ENCODE measurements at places on chromosomes 12 and 14. TPM values are rescaled to one million over a fixed set of nuclear protein-coding genes. Genes with fewer than 3 reads are reported as not detected.

The SLC25A21 gene
- 1.9 TPM for total RNA-seq

The SLCO1B1 gene
- total RNA-seq: not detected

The FOS gene
- total RNA-seq: 105 TPM

The ENDOU gene
- not detected for total RNA-seq

The KRT80 gene
- 8.3 TPM for total RNA-seq
